ENCODE measurements at places on chromosomes 7 and 10.

- DNase-seq, result no peak
These were observed 2.5 kb downstream of the PODXL start for GRCh38 chr7:131553931-131554330.

GRCh38 chr10:95688648-95689047 lies 5.1 kb downstream of the TCTN3 start:
- DNase-seq, result no peak

GRCh38 chr10:43421519-43421918 lies 12.5 kb upstream of the HNRNPF start:
- no peak for DNase-seq

DNA sequence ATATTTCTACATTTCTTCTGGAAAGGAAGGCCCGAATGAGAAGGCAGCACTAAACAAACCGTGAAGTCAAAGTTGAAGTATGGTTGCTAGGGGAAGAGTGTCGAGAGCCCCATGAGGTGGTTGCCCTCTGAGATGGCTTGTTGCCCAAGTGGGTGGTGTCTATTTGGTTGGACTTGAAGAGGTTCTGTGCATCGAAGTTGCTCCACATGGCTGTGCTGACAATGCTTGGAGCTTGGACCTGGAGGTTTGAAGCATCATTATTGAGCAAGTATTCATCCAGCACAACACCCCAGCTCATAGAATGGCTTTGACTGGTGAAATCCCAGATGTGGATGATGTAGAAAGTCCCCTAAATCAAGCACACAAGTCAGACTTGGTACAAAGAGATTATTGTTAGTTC lies 165.2 kb upstream of the CDCA7L start:
- no peak for DNase-seq

DNA sequence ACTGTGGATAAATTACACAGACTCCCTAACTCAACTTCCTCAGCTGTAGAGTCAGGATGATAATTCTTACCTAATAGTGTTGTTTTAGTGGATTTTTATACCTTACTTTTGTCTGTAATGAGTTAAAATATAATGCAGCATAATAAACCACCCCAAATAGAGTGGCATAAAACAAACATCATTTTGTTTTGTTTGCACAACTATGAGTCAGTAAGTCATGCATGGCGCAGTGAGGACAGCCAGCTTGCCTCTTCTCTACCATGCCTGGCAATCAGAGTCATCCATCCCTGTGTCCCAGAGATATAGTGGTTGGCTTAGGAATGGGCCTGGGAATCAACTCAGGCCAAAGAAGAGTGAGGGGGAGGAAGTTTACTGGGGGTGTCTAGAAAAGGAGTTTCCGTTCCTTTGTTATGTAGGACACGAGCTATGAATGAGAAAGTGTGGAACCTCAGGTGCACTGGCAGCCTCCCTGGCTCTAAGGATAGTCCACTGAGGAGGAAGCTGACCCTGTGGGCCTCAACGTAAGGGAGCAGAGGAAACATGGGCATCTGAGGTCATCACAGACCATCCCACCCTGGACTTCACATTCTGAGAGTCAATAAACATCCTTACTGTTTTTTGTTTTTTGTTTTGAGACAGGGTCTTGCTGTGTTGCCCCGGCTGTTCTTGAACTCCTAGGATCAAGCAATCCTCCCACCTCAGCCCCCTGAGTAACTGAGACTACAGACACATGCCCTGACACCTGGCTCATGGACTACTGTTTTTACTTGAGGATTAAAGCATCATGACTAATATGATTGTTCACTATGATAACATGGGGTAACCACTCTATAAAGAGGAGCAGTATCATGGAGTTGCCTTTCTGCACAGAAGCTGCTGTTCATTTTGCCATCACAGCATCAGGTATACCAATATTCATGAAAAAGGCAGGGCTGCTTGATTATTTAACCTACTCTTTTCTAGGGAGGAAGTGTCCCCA lies 21.0 kb upstream of the GRB10 start:
- DNase-seq, result no peak

DNA sequence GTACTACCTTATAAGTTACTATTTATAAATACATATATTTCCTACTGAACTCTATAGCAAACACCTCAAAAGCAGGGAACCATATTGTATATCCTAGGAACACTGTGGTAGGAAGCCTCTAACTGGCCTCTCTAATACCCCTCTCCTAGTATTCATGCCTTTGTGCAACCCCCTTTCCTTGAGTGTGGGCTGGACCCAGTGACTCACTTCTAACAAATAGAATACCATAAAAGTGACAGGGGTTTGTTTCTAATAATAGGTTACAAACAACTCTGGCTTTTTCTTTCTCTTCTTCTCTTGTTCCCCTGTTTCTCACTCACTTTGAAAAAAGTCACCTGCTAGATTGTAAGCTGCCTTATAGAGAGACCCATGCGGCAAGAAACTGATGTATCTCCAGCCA lies 51.6 kb upstream of the MACC1 start:
- DNase-seq, result no peak

GRCh38 chr7:105811189-105811847 lies 65.1 kb downstream of the ATXN7L1 start:
- DNase-seq, result no peak

GRCh38 chr10:102603946-102604345 lies 40.3 kb upstream of the TRIM8 start:
- DNase-seq, result no peak

DNA sequence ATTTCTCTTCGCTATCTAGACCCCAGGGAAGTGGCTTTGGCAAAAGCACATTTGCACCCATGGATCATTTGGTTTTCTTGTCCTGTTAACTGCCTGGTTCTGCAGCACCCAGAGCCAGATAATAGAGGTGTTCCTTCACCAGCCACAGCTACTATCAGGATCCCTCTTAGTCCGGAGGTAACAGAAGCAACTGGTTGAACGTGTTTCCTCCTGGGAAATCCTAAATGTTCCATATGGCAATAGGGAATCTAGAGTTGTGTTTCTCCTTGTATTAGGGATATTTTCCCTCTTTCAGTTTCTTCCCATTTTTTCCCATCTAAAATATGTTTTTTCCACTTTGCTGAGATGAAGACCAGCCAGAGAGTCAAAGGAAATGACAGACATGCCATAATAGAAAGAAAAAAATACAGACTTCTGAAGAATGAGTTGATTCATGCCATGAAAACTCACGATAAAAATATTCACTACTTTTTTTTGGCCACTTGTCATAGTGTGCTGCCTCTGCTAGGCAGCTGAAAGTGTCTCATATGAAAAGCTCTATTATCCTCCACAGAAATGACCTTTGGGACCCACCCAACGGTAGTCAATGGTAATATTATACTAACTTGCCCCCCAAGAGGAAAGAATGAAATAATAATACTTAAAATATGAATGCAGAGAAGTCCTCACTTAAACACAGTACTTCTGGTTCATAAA lies 472.8 kb downstream of the KCNMA1 start:
- no peak for DNase-seq

DNA sequence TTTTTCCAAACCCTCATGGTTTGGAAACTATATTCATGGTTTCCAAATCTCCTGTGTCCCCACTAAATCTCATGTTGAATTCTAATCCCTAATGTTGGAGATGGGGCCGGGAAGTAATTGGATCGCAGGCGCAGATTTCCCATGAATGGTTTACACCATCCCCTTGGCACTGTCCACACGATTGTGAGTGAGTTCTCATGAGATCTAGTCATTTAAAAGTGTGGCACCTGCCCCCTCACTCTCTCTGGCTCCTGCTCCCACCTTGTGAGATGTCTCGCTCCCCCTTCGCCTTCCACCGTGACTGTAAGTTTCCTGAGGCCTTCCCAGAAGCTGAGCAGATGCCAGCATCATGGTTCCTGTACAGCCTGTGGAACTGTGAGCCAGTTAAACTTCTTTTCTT lies 3.3 kb upstream of the MTPAP start:
- no peak for DNase-seq

DNA sequence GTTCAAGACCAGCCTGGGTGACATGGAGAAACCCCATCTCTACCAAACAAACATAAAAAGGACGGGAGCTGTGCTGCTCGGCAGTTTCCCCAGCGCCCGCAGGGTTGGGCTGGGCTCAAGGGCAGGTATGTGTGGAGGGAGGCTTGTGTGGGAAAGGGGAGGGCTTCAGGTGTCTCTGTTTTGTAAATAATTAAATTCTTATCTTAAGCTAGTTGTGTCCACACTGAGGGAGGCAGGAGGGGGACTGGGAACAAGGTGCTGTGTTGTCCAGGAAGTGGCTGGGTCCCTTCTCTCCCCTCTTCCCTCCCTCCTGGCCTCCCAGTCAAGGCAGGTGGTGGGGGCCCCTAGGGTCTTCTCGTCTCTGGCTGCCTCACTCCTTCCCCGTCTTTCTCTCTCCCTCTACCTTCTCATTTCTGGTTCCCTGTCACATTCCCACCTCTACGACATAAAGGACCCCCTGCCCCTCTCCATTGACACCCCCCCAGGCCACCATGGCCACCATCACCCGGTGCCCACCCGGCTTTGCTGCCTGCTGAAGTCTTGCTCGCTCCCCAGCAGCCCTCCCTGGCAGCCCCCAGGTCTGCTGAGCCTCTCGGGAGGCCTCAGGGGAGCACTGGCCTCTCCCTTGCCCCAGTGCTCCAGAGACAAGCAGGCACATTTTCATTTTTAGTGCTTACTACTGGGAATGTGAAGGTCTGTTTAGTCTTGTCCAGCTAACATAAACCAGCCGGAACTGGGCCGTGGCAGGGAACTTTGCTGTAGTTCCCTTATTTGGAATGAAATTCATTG lies 19.3 kb downstream of the NEURL1 start:
- DNase-seq, result no peak

- DNase-seq, result no peak
These were observed 30.8 kb downstream of the KPNA7 start for GRCh38 chr7:99177165-99177564.

DNA sequence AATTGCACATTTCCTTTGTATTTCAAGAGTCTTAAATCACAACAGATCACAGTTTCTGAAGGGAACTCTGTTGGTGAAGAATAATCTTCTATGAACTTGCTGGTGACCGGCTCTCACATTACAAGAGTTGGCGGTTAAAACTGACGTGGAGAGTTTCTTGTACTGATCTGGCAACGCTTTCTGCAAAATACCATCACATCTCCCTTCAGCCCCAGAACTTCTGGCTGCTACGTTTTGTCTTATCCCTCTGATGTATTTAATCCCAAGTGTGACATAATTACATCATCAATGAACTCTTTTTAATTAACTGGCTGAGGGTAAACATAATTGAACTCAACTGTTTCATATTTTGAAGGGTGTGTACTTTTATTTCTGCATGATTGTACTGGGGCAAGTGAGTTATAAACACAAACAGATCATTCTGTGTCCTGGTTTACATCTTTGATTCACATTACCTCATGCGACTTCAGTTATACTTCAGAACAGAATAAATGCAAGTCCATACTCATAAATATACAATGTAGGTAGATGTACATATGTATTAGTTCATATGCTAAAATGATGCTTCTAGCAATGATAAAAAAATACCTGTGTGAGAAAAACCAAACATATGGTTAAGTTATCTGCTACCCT lies 105.1 kb upstream of the NPVF start:
- no peak for DNase-seq

DNA sequence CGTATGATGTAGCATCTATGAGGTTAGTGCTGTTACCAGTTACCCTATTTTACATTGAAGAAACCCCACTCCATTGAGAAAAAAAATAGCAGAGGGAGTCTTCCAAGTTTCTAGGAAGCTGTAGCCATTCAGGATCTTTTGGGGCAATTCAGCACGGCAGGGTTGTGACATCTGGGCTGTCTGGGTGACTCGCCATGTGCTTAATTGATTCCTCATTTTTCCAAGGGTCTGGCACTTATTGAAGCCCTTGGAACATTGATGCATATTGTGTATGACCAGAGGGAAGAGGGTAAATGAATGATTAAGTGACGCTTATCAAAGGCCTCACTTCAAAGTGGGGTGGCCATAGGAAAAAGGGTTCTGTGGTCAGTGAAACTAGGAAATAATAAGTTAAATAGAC lies 248.7 kb downstream of the ARHGAP12 start:
- DNase-seq, result no peak

- no peak for DNase-seq
These were observed 10.9 kb upstream of the CDK6 start for GRCh38 chr7:92847305-92847704.

GRCh38 chr10:132850246-132850645 lies 64.3 kb upstream of the NKX6-2 start:
- DNase-seq, result no peak

DNA sequence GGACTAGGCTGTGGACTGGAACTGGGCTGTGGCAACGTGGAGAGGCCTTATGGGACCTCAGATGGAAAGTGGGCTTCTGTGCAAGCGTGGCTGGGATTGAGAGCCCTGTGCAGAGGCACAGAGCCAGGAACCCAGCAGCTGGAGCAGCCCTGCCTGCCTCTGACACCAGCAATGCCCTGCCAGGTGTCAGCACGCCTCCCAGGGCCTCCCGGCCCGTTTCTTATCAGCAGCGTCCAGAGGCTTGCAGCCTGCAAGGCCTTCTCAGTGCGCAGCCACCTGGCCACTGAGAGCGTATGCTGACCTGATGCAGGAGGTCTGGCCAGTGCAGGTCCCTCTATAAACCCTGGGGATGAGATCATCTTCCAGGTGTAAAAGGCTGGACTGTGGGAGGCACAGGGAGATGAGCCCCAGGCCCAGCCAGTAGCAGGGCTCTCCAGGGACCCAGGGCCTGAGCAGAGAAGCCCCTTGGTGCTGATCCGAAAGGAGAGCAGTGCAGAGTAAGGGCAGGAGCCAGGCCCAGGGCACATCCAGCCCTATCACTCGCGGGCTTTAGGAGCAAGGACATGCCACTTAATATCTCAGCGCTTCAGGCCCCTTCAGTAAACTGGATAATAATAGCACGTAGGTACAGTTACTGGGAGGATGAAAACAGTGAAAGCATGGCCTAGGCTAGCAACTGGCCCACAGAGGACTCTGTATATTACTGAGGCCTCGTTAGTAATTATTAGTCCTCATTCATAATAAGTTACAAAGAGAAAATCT lies 38.8 kb upstream of the ANTXRL start:
- no peak for DNase-seq

DNA sequence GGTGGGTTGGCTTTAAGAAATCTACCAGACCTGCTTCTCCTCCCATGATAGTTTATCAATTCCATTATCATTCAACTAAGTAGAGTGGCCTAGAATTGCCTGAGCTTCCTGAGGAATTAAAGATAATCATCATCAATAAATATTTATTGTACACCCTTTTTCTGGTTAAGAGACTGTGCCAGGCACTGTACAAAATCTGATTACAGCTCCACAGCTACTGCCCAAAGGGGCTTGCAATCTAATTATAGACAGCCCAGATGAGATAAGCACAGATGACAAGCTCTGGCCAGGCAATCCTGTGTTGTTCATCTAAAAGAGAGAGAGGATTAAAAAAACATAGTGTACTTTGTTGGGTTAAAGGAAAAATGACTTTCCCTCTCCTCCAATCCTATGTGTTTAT lies 586.4 kb downstream of the GATA3 start:
- DNase-seq, result no peak
